ENCODE measurements at places on chromosomes 2 and 18.

DNA sequence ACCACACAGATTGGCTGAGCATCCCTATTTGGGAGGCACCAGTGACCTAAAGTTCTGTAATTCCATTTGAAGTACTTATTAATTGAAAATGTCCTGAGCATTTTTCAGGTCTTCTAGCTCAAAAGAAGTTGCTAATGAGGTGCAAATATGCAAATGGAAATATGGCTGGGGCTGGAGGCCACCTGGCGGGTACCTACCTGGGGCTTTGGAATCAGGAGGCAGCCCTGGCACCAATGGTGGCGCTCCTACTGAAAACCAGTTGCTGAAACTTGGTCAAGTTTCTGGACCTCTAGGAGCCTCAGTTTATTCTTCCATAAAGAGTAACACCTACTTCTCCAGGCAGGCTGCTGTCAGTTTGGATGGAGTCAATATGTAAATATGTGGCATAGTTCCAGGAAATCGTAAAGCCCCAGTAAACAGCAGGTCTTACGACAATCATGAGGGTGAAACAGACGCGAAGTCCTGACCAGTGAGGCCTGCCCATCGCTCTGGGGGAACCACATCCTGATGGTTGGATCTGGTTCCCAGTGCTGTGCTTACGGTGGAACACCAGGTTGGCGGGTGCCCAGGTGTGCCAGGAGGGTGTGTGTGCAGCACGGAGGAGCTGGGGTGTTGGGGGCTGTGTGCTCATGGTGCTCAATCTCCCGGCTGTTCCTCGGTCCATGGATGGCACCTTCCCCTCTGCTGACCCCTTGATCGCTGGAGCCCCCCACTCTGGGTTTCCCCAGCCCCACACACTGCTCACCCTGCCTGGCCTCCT is 186.1 kb downstream of the TWIST2 start:
- DNase-seq: no peak

DNA sequence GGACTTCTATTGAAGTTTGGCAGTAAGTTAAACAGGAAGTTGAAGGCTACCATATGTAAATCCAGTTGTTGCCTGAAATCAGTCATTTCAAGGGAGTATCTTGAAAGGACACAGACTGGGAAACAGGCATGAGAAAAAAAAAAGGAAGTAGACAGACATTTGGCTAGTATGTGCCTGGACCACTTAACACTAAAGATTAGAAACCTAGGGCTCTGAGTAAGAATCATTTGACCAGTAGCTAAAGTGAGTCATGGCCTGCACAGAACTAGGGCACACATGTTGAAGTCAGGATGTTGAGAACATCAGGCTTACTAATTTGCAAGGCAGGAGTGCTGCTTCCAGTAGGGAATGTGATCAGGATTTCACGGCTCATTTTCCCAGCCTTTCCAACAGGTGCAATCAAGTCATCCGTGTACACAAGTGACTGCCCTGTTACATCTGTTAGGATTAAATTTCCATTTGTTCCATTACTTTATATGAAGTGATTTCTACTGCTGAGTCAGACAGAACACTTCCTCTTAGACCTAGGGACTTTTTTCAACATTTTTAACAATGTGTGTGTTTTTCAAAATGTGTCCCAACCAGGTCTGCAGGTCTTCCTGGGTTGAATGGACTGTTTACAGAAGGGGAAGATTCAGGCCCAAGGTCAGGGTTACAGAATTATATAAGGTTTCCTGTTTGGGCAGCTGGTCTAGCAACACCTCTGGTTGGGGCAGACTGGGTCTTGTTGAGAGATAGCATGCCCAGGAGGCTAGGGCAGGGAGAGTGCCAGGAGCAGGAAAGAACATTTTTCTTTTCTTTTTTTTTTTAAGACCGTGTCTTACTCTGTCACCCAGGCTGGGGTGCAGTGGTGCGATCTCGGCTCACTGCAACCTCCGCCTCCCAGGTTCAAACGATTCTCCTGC is 145.6 kb downstream of the TGIF1 start:
- DNase-seq: no peak

DNA sequence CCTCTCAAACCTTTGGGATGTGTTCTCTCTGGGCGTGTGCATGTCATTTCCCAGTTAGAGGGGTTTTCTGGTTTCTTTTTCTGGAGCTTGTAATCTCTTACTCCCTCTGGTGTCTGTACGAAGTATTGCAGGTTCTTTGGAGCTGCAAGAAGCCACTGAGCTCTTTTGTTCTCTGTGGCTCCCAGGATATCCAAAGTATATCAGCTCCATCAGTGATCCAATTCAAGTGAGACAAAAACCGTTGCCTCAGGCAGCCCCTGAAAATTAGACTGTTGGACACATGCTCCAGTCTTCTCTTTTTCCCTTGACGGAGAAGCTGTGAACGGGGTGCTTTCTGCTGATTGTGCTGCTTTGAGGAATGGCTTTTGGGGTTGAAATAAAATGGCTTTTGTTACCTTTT is 59.0 kb upstream of the LDLRAD4 start:
- no peak for DNase-seq

- no peak for DNase-seq
Measured at GRCh38 chr2:42618972-42619371, 50.5 kb downstream of the MTA3 start.

DNA sequence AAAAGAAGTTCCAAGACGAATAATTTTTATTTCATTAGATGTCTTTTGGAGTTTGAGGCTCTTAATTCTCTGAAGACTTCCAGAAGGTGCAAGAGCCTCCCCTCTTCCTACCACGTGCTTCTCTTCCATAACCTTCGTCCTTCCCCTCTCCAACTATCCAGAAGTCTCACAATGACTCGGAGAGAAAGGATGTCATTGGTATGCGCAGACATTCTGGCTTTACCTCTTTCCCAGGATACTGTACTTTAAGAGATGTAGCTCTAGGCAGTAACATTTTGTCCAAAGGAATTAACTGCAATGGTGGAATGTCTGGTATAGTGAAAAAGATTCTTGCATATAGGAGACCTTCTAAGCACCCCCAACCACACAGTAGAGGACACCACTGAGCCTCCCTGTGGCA is 249.0 kb upstream of the OSR1 start:
- DNase-seq: no peak

DNA sequence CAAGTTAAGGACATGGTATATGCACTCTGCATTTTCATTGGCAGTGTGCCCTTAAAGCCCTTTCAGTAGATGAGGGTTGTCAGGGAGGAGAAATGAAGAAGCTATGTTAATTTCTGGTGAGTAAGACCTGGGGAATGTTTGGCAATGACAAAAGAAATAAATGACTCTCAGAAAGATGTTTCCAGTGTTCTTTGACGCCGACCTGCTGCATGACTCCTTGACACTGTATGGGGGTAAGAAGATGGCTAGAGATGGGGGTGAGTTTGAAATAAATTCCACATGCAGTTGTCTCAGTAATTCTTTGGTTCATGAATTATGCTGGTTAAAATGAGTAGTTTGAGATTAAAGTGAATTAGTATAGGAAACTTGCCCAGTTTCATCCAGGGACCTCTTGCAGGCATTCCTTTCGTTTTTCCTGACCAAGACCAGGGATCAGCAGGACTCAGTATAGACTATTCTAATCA is 5.9 kb downstream of the CCDC121 start:
- DNase-seq: no peak

GRCh38 chr2:166591226-166591625 is 97.2 kb upstream of the SCN7A start:
- DNase-seq: no peak

- no peak for DNase-seq
Measured at GRCh38 chr18:54717673-54718407, 110.4 kb upstream of the RAB27B start.

DNA sequence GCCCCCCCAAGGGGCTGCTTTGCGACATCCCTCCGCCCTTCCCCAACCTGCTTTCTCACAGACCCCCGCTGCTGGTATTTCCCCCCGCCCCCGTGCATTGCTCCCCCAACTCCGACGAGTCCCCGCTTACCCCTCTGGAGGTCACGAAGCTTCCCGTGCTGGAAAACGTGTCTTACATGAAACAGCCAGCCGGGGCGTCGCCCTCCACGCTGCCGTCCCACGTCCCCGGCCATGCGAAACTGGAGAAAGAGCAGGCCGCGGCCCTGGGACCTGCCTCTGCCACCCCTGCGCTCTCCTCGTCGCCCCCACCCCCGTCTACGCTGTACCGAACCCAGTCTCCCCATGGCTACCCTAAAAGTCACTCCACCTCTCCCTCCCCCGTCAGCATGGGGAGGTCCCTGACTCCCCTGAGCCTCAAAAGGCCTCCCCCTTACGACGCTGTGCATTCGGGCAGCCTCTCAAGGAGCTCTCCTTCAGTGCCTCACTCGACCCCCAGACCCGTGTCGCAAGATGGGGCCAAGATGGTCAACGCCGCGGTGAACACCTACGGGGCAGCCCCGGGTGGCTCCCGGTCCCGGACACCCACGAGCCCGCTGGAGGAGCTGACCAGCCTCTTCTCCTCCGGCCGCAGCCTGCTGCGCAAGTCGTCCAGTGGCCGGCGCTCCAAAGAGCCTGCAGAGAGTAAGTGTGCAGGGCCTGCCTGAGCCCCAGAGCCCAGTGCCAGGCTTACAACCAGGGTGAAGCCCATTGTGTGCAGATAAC is 183.0 kb downstream of the NYAP2 start:
- DNase-seq: no peak

- DNase-seq: no peak
Measured at GRCh38 chr2:38528008-38528442, 74.7 kb downstream of the HNRNPLL start.

GRCh38 chr2:26917135-26917836 is 53.2 kb upstream of the MAPRE3 start:
- no peak for DNase-seq

- DNase-seq: no peak
Measured at GRCh38 chr2:81645745-81646301, 1341.3 kb upstream of the LRRTM1 start.

- no peak for DNase-seq
Measured at GRCh38 chr2:160309585-160309984, 109.5 kb upstream of the ITGB6 start.

- peak; percentile 38 for DNase-seq
Measured at GRCh38 chr2:235433860-235434259, 60.0 kb upstream of the AGAP1 start.

- DNase-seq: no peak
Measured at GRCh38 chr18:23300231-23300805, 152.8 kb upstream of the RIOK3 start.

- DNase-seq: no peak
Measured at GRCh38 chr2:100422320-100423055, 5.0 kb upstream of the CHST10 start.

GRCh38 chr2:37340637-37341036 is 3.8 kb upstream of the QPCT start:
- DNase-seq: no peak

- no peak for DNase-seq
Measured at GRCh38 chr2:217262911-217263310, 403.0 kb upstream of the TNP1 start.

DNA sequence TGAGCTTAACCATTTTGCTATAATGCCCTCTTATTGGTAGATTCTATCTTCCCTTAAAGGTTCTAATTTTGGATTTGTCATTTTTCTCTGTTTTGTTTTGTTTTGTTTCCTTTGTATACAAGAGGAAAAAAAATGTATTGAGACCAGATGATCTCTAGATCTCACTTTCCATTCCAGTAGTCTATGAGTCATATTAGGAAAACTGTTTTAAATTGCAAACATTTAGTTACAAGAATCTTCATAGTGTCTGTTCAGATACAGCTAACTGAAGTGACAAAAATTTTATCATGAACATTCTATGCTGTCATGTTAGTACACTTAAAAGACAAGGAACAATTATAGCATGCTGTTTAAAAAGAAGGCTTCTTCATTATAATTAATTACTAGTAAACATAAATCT is 322.8 kb downstream of the LRRTM4 start:
- no peak for DNase-seq

- DNase-seq: no peak
Measured at GRCh38 chr2:19216238-19216637, 142.2 kb downstream of the OSR1 start.

- no peak for DNase-seq
Measured at GRCh38 chr2:230601510-230601909, 111.1 kb upstream of the CAB39 start.

- DNase-seq: no peak
Measured at GRCh38 chr2:219789476-219789875, 162.0 kb downstream of the SLC4A3 start.

GRCh38 chr2:43749583-43749982 is 24.3 kb upstream of the DYNC2LI1 start:
- DNase-seq: no peak

DNA sequence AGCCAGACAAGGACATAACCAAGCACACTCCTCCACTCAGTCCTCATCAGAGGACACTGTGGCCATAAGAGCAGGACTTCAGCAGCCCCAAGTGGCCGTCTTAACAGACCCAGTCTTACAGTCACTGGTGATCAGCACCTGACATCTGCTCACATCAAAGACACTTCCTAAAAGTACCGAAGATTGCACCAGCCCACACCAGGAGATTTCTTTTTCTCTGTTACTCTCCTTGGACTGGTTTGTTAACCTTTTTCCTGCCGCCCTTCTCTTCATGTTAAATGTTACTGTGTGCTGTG is 44.1 kb downstream of the MRPS5 start:
- DNase-seq: no peak

GRCh38 chr18:23135550-23136325 is 453 bp downstream of the CABLES1 start:
- no peak for DNase-seq

GRCh38 chr2:149002891-149003740 is 35.4 kb upstream of the LYPD6B start:
- DNase-seq: no peak

DNA sequence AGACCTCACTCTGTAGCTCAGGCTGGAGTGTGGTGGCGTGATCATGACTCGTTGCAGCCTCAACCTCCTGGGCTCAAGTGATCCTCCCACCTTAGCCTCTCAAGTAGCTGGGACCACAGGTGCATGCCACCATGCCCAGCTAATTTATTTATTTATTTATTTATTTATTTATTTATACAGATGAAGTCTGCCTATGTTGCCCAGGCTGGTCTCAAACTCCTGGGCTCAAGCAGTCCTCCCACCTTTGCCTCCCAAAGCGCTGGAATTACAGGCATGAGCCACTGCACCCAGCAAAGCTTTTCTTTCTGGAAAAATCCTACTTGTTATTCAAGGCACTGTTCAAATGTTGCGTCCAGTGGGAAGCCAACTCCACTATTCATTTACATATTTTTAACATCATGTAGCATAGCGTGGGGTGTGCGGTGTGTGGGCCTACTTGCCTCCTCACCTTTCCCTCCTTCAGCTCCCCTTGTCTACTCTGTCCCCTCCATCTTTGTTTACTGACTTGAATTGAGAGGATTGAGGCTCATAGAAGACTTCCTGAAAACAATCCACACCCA is 6.8 kb upstream of the RHOB start:
- DNase-seq: no peak

DNA sequence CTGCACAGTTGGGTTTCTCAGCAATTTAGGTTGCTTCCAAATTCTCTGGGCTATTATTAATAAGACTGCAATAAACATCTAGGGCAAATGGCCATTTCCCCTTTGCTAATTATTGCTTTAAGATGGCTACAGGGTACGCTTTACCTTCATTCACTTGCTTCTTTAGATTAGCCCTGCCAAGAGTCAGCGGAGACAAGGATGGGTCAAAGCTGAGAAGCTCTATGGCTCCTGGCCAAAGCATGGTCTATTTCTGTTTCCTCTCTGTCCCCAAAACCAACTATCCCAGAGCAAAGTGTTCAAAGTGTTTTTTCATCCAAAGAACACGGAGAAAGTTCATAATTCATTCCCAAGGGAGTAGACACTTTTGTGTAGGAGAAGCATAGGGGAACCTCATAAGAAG is 75.2 kb upstream of the NFU1 start:
- no peak for DNase-seq

GRCh38 chr2:148049284-148049683 is 28.4 kb downstream of the MBD5 start:
- DNase-seq: no peak

- DNase-seq: no peak
Measured at GRCh38 chr2:41836948-41837347, 210.9 kb upstream of the PKDCC start.

Measured in C1 segment of cervical spinal cord (tissue), 14 donors.